ENCODE measurements at places on chromosomes 6 and 20. TPM values are rescaled to one million over a fixed set of nuclear protein-coding genes. Genes with fewer than 3 reads are reported as not detected.

The TOP1 gene
- total RNA-seq = 36.6 TPM

The CENPW gene
- total RNA-seq = 43.3 TPM

The PSORS1C1 gene
- total RNA-seq = 0.20 TPM

The DOK5 gene
- 0.12 TPM for total RNA-seq

The CLVS2 gene
- not detected for total RNA-seq

The ZNF391 gene
- 1.4 TPM for total RNA-seq

The KIAA1755 gene
- 0.32 TPM for total RNA-seq

The EDN1 gene
- 0.76 TPM for total RNA-seq

The GNRH2 gene
- total RNA-seq = not detected

The RCAN2 gene
- total RNA-seq = 1.00 TPM

The SLC44A4 gene
- total RNA-seq = 2.9 TPM

The BPIFB1 gene
- 8.3 TPM for total RNA-seq

The REV3L gene
- 17.7 TPM for total RNA-seq

The MMUT gene
- total RNA-seq = 15.3 TPM

The BCAS1 gene
- total RNA-seq = 1.8 TPM

The TNFRSF6B gene
- total RNA-seq = 4.5 TPM

The BTN3A1 gene
- total RNA-seq = 6.2 TPM

The SLPI gene
- total RNA-seq = 864 TPM

The ULBP1 gene
- total RNA-seq = 1.2 TPM

The ID4 gene
- 10.2 TPM for total RNA-seq

The IL20RA gene
- total RNA-seq = 13.3 TPM

The COL12A1 gene
- total RNA-seq = 9.4 TPM

The BLOC1S5 gene
- 6.5 TPM for total RNA-seq
